ENCODE measurements at places on chromosomes 3 and 15.

- no peak for DNase-seq
Measured at GRCh38 chr3:25143356-25144025, 284.6 kb upstream of the RARB start.

DNA sequence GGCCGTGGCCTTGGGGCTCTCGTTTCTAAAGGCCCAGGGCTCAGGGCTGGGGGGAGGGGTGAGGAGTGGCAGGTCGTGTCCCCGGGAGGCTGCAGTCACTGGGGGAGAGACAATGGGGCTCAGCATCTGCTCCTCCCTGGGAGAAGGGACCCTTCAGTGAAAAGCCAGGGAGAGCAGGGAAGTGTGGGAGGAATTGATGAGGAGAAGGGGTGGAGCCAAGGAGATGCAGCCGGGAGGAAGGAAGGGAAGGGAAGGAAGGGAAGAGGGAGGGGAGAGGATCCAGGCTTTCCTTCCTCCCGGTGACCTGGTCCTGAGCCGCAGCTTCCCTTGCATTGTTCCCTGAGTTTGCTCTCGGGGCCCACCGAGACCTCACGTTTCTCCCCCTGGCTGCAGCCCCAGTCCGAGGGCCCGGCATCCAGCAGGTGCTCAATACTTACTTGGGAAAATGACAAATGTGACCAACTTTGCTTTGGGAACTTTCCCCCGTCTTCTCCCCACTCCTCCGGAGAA, 1.4 kb upstream of the ZNF710 start:
- no peak for DNase-seq

DNA sequence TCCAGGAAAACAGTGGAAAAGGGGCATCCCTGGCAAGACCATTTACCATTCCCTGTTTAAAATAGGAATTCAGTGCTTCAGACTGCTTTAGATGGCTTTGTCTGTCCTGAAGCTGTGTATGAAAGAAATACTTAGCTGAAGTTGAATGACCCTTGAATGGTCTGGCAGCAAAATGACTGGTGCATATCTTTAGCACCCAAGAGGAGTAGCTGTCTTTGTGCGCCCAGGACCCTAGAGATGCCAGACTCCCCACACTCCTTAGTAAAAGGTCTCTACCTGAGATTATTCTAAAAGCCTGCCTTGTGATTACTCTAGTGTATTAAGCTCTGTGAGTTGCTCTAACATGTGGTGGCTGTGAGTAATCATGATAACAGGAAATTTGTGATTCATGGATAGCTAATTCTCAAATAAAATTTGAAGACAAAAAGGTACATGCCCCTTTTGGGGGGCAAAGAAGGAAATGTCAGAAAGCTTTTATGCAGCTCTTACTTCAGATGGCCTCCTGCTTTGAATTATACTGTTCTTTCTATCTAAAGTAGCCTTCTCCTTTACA, 3.2 kb downstream of the MAPKBP1 start:
- no peak for DNase-seq

- no peak for DNase-seq
Measured at GRCh38 chr3:131797776-131798175, 237.0 kb downstream of the CPNE4 start.

DNA sequence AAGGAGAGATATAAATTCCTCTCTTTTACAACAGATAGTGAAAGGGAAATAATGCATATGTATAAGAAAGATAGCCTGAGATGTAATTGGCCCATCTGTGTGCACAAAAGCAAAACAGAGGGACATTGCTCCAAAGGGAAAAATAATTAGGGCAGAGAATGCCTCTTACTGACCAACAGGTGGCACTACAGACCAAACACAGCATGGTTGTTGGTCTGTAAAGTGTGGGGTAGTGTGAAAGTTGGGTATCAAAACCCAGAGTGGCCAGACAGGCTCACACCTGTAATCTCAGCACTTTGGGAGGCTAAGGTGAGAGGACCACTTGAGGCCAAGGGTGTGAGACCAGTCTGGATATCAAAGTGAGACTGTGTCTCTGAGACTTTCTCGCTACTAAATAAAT, 4.5 kb upstream of the TLNRD1 start:
- DNase-seq: no peak

- DNase-seq: no peak
Measured at GRCh38 chr3:194539498-194539897, 52.7 kb upstream of the ATP13A3 start.

DNA sequence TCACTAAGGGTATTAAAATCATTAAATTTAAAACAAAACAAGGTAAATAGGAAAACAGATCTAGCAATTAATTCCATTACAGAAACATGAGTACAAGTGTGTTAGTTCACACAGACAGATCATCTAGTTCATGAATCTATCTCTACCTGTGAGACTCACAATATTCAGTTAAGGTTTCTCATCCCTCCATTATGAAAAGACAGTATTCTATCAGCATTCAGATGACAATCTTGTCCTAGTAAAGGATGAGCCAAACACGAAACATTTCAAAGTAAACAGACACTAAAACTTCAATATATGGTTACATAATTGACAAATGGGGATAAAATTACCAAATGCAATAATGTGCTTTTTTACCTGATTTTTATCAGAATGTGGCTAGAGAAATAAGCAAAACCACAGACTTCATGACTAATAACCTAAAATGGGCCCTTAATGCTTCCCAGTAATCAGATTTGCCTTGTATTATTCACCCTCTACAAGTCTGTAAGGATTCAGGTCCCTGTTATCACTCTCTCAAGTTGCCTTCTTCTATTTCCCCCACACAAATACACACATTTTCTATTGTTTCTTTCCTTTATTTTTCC, 126.8 kb downstream of the DLG1 start:
- DNase-seq: no peak

DNA sequence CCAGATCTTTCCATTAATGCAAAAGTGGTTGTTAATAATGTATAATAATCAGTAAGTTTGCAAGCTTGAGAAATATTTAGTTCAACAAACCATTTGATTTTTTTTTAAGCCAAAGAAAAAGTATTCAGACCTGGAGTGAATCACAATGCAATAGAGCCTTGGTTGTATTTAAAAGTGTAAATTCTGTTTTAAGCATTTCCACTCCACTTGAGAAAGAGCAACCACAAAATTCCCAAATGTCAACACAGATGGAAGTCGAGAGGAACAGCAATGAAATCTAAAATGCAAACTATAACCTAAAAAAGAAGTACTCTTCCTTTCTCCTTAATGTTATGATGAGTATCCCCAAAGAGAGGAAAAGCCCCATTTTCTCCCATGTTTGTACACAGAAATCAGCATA, 20.2 kb downstream of the GBE1 start:
- no peak for DNase-seq

- DNase-seq: no peak
Measured at GRCh38 chr3:76930712-76931111, 109.2 kb upstream of the ROBO2 start.

DNA sequence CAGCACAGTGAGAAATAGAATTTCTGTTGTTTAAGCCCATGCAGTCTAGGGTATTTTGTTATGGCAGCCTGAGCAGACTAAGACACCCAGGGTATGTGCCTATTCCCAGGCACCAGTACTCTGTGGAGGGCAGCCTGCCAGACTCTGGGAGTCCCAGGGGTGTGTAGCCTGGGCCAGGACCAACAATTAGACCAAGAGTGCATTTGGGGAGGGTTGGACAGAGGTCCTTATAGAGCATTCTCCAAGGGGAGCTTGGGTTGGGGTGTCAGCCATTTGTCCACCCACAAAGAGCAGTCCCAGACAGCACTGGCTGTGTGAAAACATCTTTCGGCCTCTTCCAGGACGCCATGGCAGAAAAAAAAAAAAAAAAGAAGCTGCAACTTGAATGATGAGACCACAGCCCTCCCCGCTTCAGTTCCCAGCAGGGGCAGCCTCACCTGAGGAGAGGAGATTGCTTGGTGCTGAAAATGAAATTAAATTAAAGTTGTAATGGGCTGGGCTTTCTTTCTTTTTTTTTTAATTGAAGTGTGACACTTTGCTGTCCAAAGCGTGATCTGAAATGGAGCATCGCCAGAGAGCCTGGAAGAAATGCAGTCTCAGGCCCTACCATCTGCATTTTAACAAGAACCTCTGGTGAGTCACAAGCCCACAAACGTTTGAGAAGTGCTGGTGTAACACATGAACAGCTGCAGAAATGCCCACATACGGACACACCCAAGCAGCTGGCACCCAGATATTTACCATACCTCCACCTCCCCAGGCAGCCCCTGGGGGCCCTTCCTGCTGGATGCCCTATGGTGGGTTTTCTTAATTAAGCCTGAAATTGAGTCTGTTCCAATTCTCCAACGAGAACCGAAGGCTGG, 21.3 kb upstream of the CAV3 start:
- no peak for DNase-seq

Data from GOT3 (cell line).